PC-3 (cell line): ENCODE measurements at places on chromosomes 7 and 10.

DNA sequence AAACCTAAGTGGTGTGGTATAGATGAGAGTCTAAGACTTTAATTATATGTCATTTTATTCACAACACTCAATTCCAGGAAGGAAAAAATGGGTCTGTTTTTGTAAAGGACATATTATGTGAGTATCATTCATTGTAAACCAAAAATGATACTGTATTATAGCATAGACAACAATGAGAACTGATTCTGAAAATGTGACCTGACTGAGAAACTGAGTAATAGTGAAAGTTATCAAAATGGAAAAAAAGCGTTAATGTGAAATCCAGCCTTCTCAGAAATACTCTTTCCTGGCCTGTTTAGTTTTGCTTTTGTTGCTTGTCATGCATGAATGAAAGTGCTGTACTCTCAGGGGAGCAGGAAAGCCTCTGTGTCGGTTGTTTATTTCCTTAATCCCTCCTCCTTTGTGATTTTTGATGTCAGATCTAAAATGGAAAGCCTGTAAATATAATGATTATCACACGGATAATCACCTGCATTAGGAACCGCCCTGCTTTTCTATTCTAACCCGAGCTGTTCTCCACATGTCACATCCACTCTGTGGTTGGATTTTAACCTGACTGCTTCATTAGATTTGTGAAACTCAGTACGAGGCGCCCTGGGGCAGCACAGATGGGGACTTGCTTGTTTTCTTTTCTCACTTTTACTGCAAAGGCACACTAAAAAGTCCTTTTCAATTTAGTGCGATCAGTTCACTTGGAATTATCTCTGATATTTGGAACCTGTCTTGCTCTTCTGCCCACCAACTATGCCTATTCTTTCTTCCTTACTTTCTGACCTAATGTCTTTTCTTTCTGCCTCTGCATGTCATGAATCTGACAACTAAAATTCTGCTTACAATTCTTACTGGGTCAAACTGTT is 240.9 kb upstream of the KAT6B start:
- no peak for DNase-seq

DNA sequence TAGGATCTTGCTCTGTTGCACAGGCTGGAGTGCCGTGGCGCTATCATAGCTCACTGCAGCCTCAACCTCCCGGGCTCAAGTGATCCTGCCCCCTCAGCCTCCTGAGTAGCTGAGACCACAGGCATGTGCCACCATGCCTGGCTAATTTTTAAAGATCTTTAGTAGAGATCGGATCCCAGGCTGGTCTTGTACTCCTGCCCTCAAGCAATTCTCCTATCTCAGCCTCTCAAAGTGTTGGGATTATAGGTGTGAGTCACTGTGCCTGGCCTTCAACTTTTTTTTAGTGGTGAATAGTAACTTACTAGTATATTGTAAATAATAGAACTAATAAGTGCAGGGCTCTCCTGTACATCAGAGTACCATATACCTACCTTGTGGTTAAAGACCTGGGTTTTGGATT is 52.1 kb upstream of the LMTK2 start:
- peak; percentile 56 for DNase-seq

GRCh38 chr7:97771576-97771975 is 39.7 kb downstream of the TAC1 start:
- no peak for DNase-seq

GRCh38 chr10:130929422-130930325 is 381.8 kb downstream of the TCERG1L start:
- no peak for DNase-seq

GRCh38 chr7:32023376-32023775 is 46.8 kb downstream of the PDE1C start:
- DNase-seq: no peak

- no peak for DNase-seq
Observed at GRCh38 chr7:158062661-158063060, 525.0 kb downstream of the PTPRN2 start.

DNA sequence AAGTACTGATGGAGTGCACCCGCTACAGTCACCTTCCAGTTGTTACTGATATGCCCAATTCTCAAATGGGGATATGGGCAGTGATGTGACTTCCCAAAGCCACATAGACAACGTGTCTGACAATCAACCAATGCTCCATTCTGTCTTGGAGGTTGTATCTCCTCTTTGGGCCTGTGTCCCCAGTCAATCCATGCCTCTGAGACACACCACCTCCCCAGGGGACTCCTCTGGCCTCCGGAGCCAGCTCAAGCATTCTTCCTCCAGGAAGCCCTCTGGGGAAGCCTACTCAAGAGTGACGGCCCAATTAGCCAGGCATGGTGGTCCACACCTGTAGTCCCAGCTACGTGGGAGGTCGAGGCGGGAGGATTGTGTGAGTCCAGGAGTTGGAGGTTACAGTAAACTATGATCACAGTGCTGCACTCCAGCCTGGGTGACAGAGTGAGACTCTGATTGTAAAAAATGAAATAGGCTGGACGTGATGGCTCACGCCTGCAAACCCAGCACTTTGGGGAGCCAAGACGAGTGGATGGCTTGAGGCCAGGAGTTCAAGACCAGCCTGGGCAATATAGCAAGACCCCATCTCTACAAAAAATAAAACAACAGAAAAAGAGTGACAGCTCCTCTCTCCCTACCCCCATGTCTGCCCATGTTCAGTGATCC is 99.5 kb upstream of the TNRC18 start:
- DNase-seq: peak; percentile 51

- no peak for DNase-seq
Observed at GRCh38 chr10:133515471-133515870, 11.7 kb upstream of the CYP2E1 start.

DNA sequence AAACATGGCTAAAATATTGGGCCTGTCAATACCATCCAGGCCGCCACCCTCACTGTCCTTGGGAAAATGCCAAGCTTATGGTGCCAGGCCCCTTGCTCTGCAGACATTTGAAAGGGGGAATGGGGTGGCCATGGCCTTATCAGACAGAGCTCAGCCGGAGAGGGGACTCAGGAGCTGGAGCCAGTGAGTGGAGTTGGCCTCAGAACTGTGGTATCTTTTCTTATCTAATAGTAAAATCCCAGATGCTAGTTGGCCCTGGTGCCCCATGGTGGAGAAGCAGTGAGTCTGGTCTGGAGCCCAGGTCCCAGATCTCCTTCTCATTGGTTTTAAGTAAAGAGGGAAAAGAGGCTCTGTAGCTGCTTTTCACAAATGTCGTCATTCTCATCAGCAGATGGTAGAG is 49.6 kb upstream of the SORCS3 start:
- no peak for DNase-seq

DNA sequence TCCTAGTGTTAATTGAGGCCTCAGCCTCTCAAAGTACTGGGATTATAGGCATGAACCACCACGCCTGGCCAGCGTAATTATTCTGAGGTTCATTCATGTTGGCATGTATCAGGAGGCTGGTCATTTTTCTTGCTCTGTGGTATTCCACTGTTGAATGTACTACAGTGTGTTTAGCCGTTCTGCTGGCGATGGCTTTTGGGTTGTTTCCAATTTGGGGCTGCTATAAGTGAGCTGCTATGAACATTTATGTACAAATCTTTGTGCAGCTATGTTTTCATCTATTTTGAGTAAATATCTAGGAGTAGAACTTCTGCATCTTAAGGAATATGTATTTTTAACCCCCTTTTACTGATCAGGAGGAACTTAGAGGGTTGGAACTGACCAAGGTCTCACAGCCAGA is 145.8 kb downstream of the AUTS2 start:
- DNase-seq: no peak

- no peak for DNase-seq
Observed at GRCh38 chr7:158077151-158077840, 510.3 kb downstream of the PTPRN2 start.

DNA sequence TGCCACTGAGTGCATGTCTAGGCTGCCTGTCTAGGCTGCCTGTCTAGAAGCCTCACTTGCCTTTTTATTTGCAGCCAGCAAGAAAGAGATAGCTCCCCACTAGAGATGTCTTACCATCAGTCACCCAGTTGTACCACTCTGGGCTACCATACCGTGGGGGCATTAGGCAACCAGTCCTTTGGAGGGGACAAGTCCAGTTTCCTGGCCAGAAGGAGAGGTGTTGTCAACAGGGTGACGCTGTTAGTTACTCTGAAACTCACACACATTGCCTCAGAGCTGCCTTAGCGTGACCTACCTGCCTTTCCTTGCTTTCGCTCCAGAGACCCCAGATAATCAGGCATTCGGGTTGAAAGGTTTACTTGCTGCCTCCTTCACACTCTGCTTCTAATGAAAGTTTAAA is 155.4 kb downstream of the CELF2 start:
- DNase-seq: no peak

DNA sequence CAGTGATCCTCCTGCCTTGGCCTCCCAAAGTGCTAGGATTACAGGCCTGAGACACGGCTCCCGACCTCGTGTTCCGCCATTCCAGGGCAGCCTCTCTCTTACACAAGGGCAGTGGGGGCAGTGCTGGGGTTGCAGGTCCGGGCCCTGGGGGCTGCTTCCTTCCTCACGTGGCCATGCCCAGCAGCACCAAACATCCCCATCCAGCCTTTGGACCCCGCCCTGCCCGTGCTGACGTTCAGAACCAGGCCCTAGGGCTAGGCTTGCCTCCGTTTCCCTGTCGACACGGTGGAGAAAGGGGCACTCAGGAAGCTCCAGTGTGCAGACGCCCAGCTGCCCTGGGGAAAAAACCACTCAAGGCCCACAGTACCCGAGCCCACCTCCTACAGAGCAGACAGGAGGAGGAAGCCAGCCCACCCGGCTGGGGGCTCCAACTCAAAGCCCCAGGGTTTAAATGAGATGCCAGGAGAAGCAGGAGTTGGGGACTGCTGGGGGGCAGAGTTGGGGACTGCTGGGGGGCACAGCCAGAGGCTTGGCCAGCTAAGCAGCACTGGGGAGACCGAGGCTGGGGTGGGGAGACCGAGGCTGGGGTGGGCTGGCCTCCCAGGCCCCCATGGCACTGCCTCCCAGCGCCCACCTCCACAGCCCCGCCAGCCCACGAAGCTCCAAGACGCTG is 35.9 kb downstream of the ADAP1 start:
- DNase-seq: no peak

GRCh38 chr7:43071604-43072003 is 40.8 kb upstream of the HECW1 start:
- peak; percentile 25 for DNase-seq

DNA sequence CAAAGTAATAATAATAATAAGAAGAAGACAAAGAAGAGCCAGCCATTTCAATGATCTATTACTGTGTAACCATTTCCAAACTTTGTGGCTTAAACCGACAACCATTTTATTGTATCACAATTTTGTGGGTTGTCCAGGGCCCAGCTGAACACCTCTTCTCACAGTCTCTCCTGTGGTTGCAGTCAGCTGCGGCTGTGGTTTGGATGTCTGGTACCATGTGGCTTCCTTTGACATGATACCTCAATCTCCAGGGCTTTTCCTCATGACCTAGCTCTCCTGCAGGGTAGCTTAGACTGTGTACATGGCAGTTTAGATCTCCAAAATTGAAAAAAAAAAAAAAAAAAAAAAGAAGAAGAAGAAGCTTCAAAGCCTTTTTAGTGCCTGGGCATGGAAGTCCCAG is 72.6 kb upstream of the NFKB2 start:
- no peak for DNase-seq

- no peak for DNase-seq
Observed at GRCh38 chr7:45644237-45644636, 70.1 kb downstream of the ADCY1 start.

- no peak for DNase-seq
Observed at GRCh38 chr10:104659809-104660208, 18.7 kb downstream of the SORCS3 start.

DNA sequence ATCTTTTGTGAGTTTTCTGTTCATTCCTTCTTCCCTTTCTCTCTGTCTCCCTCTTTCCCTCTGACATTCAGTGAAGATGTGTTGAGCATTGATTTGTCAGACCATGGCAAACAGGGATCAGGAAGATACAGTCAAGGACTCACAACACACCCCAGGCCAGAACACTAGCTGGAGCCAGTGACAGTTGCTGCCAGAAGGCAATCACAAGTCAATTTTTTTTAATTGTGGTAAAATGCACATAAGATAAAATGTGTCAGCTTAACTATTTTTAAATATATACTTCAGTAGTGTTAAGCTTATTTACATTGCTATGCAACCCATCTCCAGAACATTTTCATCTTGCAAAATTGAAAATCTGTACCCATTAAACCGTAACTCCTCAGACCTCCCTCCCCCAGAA is 62.6 kb downstream of the TEX36 start:
- DNase-seq: no peak

DNA sequence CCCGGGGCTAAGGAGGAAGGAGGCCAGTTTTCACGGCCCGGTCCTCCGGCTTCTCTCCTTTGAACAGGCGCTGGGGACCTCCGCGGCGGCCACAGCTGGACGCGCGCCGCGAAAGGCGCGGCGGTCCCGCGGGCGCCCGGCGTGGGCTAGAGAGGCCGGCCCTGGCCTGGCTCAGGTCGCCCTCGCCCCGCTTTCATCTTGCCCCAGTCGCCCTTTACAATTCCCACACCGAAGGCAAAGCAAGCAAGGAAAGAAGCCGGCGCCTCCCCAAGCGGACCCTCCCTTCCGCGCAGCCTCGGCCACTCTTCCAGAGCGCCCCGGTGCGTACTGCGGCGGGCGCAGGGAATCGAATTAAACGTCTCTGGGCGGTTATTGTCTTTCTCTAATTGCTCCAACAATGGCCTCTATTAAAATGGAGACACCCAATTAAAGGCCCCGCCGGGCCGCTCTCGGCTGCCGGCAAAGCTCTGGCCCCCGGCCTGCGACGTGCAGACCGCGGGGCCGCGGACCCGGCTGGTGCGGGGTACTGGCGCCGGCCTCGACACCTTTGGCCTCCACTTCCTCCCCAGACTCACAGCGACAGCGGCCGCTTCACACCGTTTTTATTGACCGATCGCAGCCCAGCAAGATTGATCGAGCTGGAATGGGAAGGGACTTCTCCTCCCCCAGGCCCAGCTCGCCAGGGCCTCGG is 4.5 kb upstream of the GATA3 start:
- no peak for DNase-seq

DNA sequence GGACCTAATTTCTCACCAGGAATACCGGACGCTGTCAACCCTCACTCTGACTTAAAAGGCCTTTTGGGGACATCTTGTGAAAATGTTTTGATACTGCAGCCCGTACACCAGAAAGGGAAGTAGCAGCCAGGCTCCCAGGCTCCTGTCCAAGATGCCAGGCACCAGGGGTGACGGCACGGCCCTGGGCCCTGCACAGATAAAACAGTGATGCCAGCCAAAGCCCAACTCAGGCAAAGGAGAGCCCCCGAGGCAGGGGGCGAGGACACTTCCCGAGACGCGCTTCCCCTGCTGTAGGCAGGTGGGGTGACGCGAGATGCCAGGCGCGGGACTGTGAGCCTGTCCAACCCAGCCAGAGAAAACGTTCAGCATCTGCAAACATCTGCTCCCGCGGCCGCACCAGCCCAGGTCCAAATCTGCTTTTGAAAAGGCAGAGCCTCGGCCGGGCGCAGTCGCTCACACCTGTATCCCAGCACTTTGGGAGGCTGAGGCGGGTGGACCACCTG is 15.7 kb downstream of the ZFAND2A start:
- DNase-seq: peak; percentile 54

GRCh38 chr10:6203331-6204062 is 765 bp downstream of the PFKFB3 start:
- peak; percentile 31 for DNase-seq

DNA sequence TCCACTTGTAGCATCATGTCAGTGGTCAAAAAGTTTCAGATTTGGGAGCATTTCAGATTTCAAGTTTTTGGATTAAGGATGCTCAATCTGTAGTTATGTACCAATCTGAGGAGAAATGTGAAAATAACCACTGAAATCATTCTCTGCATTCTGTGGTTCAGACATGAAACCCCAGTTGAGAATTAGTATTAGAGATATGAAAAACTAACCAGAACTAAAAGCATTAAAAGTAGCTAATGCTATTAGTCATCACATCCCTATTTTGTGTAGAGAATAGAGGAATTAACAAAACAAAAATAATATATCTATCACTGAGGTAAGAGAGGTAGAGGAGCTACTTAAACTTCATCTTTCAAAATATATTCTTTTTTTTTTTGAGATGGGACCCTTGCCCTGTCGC is 28.0 kb downstream of the MICU1 start:
- no peak for DNase-seq
